ENCODE measurements at places on chromosomes 3 and 15.

DNA sequence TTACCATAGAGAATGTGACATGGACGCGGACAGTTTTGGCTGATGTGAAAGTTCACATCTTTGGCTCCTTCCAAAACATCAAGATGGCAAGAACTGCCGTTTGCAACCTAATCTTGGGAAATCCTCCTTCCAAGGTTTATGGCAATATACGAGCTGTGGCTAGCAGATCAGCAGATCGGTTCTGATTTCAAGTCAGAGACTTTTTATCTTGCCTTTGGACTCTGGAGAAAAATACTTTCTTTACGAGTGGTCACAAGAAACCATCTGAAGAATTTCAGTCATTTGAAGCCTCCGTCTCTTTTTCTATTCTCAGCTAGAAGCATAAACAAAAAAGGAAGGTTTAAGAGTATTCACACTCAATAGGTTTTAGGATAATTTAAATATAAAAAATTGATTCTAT, 153.5 kb upstream of the MEIS2 start:
- no peak for DNase-seq

DNA sequence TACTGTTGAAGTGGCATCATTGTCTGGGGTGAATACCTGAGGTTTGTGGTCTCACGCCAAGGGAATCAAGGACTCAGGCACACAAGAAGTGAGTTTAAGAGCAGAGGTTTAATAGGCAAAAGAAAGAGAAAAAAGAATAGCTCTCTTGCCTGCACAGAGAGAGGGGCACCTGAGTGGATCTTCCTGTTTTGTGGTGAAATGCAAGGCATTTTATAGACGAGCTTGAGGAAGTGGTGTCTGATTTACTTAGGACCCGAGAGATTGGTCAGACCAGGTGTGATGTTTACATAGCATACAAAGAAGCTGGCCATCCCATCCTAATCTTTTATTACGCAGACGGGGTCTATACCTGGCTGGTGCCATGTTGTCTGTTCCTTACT, 13.2 kb downstream of the CCR5 start:
- no peak for DNase-seq

DNA sequence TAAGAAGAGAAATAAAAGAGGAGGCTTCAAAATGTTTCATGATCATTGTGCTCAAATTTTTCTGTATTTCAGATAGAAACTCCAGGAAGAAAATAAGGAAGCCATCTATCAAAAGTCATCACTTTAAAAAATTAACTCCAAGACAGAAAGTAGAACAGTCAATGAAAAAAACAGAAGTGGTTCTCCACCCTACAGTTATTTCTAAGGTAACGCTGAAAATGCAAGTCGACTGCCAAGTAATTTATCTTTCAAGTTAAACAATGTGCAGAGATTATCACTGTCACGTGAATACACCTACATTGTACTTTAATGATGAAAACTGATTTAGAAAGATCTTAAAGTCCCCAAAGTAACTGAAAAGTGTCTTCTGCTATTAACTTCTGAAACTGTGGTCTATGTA, 78.5 kb upstream of the SNRPA1 start:
- no peak for DNase-seq

- no peak for DNase-seq
These were observed 34.9 kb downstream of the GRIP2 start for GRCh38 chr3:14505001-14505802.

DNA sequence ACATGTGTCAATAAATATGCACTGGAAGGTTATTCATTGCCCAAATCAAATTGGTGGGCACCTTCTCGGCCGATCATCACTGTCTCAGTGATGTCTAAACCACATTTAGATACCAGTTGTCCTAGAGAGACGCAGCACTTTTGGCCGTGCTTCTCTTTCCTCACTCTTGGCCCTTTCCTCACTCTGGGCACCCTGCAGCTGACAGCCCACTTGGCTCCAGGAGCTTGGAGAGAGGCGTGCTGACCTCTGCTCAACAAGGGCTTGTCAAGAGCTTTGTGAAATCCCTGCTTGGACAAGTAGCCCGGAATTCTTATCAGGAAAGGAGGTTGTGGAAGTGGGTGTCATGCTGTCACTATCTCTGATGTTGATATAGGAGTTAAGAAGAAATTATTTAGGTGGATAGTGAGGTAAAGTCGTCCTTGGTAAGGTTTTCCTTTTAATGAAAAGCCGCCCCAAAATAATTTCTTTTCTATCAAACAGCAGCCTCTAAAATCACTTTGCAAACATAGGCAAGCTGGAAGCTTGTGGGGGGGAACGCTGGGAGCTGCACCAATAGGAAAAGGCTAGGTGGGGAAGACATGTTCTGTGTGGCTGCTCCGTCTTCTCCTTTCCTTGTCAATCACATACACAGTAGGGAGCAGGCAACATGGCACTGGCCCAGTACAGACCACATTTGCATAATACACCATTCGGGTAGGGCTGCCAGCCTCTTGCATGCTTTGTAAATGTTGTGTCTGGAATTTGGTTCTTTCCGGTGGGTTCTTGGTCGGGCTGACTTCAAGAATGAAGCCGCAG, 126.8 kb upstream of the UBE3A start:
- DNase-seq, result no peak

DNA sequence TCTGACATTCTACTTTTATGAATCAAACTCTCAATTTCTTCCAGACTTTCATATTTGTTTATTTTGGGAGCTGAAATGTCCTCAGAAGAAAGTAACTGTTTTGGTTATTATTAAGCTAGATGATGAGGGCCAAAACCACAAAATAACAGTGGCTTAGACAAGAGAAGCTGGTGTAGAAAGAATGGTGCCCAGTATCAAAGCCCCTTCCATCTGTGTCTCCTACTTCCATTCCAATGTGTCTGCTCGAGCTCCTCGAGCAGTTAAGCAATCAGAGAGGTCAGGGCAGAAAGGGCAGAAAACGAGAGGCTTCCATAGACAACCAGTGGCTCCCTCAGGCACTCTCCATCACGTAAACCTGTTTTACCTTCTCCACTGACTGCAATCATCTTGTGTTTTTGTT, 59.7 kb upstream of the MAGI1 start:
- DNase-seq, result no peak

GRCh38 chr15:95368755-95369601, 961.5 kb upstream of the NR2F2 start:
- no peak for DNase-seq

- DNase-seq, result no peak
These were observed 718 bp downstream of the BNIP2 start for GRCh38 chr15:59688423-59688781.

DNA sequence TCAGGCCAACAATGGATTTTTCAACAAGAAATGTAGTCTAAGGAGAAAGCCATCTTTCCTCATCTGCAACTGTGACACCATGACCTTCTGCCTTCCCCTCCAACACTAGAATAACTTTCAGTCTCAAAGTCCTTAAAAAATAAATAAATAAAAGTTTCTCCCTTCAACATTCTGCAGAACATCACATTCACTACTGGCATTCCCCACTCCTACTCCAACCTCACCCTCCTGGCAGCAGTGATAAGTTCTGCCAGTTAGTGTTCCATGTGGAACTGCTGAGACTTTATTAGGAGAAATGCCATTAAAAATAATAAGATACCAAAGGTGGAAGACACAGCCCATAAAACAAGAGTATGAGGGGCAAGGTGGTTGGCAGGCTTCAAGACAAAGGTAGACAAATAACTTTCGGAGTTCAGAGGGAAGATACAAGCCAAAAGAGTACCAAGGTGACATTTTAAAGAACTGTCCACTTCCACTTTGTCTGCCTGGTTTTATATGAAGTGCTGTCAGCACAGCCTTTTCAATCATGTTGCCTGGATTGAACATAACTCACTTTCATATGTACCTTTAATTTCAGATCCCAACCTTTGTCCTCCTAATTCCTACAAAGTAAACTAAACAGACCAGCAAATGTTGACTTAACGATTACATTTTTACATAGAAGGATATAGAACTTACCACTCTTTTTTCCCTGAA, 37.5 kb upstream of the RSL24D1 start:
- DNase-seq, result no peak

GRCh38 chr3:14434126-14434497, 31.7 kb downstream of the SLC6A6 start:
- DNase-seq, result no peak

GRCh38 chr15:65085990-65086679, 9.6 kb downstream of the KBTBD13 start:
- DNase-seq, result peak; percentile 26

GRCh38 chr3:78154521-78155186, 1114.8 kb downstream of the ROBO2 start:
- no peak for DNase-seq
